Gastroesophageal sphincter (tissue), 4 donors: ENCODE measurements at places on chromosomes 5 and 9.
A peak's percentile ranks its signal among the peaks of the same experiment; 100 is the strongest.

DNA sequence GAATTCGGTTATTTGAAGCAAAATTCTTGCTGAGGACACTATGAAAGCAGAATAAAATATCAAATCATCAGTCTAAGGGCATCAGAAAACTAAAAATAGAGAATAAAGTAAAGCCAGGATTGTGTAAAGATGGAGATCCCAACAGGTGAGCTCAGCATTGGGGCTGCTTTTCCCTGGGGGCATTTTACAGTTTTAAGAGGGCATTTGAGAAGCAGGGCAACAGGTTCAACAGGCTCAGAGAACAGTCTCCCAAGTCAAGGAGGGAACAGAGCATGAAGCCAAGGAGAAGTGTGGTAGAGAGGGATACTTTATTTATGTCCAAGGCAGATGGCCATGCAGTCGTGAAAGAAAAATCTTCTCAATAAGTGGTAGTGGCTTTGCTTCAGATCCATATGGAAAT, 145.4 kb downstream of the SYK start:
- ATAC-seq: no peak
- no peaks in the 10 kb centered on the region for H3K27me3 ChIP-seq
- no peak overlapping the region for H3K27ac ChIP-seq
- H3K4me3 ChIP-seq: no peak overlapping the region
- H3K4me1 ChIP-seq: no peaks in the 10 kb centered on the region

- H3K27ac ChIP-seq: no peak overlapping the region
- peaks cover 4% of the 10 kb centered on the region for H3K36me3 ChIP-seq
- no peaks in the 10 kb centered on the region for H3K4me1 ChIP-seq
- H3K27me3 ChIP-seq: no peaks in the 10 kb centered on the region
- ATAC-seq: peak; percentile 39
- no peak overlapping the region for H3K4me3 ChIP-seq
Measured at GRCh38 chr5:31993165-31993961, 180.8 kb downstream of the GOLPH3 start.

DNA sequence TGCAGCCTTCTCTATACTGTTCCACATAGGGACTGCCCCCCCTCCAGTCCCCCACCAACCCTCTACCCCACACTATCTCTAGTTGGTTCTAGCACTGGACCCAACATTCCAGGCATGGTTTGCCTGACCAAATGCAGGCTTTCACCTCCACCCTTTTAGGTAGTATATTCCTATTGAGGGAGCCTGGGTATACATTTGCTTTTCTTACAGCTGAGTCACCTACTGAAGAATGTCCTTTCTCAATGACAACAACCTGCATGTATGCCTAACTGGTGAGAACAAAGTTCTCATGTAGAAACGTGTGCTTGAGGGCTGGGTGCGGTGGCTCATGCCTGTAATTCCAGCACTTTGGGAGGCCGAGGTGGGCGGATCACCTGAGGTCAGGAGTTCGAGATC, 8.2 kb downstream of the TNIP1 start:
- H3K27me3 ChIP-seq: no peaks in the 10 kb centered on the region
- no peak overlapping the region for H3K27ac ChIP-seq
- ATAC-seq: no peak
- H3K4me3 ChIP-seq: no peak overlapping the region
- peaks cover 42% of the 10 kb centered on the region for H3K4me1 ChIP-seq

DNA sequence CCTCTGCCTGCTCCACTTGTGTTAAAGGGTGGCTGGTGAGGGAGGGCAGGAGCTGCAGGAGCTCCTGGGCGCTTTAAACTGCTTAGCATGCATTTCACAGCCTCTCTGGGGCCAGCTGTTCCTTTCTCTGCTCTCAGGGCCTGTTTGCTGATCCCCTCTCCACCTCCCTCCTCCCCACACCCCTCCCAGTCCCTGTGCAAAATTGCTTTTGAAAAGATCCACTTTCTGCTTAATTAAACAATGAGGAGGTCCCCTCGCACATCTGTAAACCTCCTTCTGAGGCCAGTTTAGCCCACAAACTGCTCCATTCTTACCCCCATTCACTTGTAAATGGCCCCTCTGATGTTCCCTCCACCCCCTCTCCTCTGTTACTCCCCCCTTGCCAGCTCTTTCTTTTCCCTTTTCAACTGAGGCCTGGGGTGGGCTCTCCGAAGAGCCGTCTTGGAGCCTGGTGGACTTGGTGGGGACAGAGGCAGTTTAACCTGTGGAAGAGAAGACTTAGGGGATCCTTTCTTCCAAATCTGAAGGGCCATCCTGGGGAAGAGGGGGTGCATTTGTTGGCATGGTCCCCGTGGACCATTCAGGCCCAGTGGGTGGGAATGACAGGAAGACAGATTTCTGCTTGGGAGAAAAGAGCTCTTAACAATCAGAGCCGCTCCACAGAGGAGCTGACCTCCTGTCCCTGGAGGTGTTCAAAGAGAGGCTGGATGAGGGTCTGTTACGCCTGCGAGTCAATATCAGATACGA, 12.0 kb downstream of the URM1 start:
- H3K4me1 ChIP-seq: no peaks in the 10 kb centered on the region
- no peaks in the 10 kb centered on the region for H3K27me3 ChIP-seq
- H3K4me3 ChIP-seq: no peak overlapping the region
- no peak for ATAC-seq
- H3K27ac ChIP-seq: no peak overlapping the region
- H3K36me3 ChIP-seq: no peaks in the 10 kb centered on the region

GRCh38 chr5:110371011-110371724, 355.3 kb downstream of the TMEM232 start:
- ATAC-seq: no peak
- H3K4me1 ChIP-seq: no peaks in the 10 kb centered on the region
- H3K27ac ChIP-seq: no peak overlapping the region
- H3K4me3 ChIP-seq: no peak overlapping the region
- H3K36me3 ChIP-seq: no peaks in the 10 kb centered on the region

- ATAC-seq: no peak
- no peaks in the 10 kb centered on the region for H3K36me3 ChIP-seq
- H3K4me3 ChIP-seq: no peak overlapping the region
- no peaks in the 10 kb centered on the region for H3K4me1 ChIP-seq
Measured at GRCh38 chr9:33684831-33685230, 110.5 kb upstream of the PRSS3 start.

GRCh38 chr5:178496214-178496613, 94.0 kb downstream of the COL23A1 start:
- H3K36me3 ChIP-seq: no peaks in the 10 kb centered on the region
- H3K4me1 ChIP-seq: no peaks in the 10 kb centered on the region
- H3K27ac ChIP-seq: no peak overlapping the region
- H3K27me3 ChIP-seq: no peaks in the 10 kb centered on the region

DNA sequence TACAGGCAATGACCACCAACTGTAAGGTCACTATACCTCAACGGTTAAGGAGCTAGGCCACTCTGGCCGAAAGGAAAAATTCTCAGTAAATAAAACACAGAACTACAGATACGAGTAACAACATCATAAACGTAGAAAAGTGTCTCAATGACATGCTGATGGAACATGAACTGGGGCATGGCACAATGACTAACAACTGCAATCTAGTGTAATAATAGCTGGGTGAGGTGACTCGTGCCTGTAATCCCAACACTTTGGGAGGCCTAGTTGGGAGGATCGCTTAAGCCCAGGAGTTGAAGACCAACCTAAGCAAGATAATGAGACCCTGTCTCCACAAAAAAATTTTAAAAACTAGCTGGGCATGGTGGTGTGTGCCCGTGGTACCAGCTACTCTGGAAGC, 9.8 kb upstream of the RAPGEF6 start:
- ATAC-seq: no peak
- H3K27ac ChIP-seq: no peak overlapping the region
- no peak overlapping the region for H3K4me3 ChIP-seq
- no peaks in the 10 kb centered on the region for H3K27me3 ChIP-seq

- no peaks in the 10 kb centered on the region for H3K27me3 ChIP-seq
- H3K4me1 ChIP-seq: no peaks in the 10 kb centered on the region
- no peaks in the 10 kb centered on the region for H3K36me3 ChIP-seq
- ATAC-seq: no peak
Measured at GRCh38 chr5:124912638-124913328, 166.3 kb upstream of the ZNF608 start.

DNA sequence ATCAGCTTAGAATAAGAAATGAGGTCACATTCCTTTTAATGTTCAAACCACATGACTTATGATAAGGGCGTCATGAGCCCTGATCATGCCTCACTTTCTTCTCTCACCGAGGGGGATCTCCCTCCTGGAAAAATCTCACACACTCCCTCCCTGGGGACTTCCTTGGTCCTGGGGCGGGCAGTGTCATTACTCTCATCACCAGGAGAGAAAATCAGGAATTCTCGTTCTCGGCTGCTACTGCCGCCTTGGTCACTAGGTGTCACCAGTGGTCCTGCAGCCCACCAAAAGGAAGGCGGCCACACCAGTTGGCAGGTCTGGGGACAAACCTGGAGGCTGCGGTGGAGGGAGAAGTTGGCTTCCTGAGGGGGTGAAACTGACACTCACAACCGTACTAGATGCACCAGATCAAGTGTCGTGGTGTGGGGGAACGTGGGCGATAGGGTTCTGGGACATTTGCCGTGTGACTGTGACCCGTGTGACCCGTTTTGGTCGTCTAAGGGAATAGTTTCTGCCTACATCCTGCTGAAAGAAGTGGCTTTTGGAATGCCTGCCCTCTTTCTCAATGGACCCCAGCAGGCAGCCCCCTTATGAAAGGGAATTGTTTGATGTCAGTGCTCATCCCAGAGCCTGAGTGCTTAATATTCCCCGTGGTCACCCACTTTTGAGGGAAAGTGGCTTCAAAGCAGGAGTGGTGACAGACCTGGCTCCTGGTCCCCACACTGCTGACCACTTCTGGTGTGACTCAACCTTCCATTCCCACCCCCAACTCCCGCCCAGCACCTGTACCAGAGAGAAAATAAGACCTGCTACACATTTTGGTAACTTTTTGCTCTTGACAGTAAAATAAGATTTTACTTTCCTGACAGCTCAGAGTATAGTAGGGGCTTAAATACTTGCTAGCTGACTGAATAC, 63.2 kb downstream of the ACER2 start:
- peaks cover 3% of the 10 kb centered on the region for H3K27me3 ChIP-seq
- H3K27ac ChIP-seq: no peak overlapping the region
- peaks cover 3% of the 10 kb centered on the region for H3K4me1 ChIP-seq
- H3K36me3 ChIP-seq: no peaks in the 10 kb centered on the region
- ATAC-seq: peak; percentile 63

DNA sequence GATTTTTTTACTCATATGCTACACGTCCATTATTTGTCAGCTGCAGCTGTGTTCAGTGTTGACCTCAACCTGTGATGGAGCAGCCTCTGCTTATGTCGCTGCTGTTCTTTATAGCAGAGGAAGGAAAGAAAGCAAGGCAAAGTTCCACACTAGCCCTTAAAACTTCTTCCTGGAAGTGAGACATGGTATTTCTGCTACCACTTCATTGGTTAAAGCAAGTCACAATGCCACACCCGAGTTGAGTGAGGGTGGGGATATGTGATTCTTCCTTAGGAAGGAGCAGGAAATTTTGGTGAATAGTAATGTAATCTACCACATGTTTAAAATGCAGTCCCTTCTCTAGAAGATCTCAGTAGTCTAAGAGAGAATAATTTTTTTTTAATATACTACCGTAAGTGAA, 224.8 kb upstream of the DMRT1 start:
- H3K27ac ChIP-seq: no peak overlapping the region
- H3K4me3 ChIP-seq: no peak overlapping the region
- ATAC-seq: no peak
- H3K27me3 ChIP-seq: no peaks in the 10 kb centered on the region
- H3K4me1 ChIP-seq: peaks cover 10% of the 10 kb centered on the region

DNA sequence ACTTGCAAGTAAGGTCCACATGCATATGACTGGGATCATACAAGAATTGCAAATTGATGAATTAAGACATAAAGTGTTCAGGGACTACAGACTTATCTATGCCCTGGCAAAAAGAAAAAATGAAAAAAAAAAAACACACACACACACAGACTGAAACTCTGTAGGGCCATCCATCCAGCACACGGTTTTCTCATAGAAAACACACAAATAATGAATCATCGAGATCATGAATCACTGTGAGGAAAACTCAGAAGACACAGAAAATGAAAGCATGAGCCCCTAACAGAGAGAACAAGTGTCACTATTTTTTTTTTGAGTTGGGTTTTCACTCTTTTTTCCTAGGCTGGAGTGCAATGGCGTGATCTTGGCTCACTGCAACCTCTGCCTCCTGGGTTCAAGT, 185.2 kb downstream of the IRX2 start:
- H3K36me3 ChIP-seq: no peaks in the 10 kb centered on the region
- ATAC-seq: no peak
- peaks cover 30% of the 10 kb centered on the region for H3K27me3 ChIP-seq
- no peak overlapping the region for H3K4me3 ChIP-seq
- H3K27ac ChIP-seq: no peak overlapping the region

DNA sequence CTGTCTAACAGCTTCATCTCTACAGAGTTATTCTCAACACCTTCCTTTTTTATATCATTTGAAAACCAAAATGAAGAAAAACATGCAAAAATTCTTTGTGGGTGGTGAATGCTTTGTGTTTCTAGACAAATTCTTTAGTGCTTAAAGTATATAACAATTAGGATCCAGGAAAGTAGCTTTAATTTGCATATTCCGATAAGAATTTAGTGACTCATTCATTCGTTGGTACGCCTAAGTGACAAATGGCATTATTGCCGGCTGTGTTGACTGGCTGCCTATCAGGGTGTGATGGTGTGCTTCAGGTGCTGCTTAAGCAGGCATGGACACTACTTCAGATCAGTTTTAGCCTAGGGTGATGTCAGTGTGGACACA, 35.2 kb downstream of the LMNB1 start:
- H3K36me3 ChIP-seq: no peaks in the 10 kb centered on the region
- H3K4me1 ChIP-seq: no peaks in the 10 kb centered on the region
- no peak overlapping the region for H3K4me3 ChIP-seq
- no peak for ATAC-seq
- no peak overlapping the region for H3K27ac ChIP-seq

DNA sequence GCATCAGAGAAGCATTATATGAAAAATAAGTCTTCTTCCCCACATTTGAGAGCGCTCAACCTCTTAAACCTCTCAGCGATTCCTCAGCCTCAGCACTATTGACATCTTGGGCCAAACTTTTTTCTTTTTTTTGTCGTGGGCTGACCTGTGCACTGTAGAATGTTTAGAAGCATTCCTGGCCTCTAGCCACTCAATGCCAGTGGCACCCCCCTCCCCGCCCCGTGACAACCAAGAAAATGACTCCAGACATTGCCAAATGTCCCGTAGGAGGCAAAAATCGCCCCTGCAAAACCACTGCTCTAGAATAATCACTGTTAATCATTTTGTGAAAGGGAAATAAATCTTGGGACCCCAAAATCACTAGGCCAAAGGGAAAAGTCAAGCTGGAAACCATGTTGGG, 129.1 kb upstream of the BOD1 start:
- ATAC-seq: no peak
- no peaks in the 10 kb centered on the region for H3K36me3 ChIP-seq
- H3K27ac ChIP-seq: no peak overlapping the region
- H3K27me3 ChIP-seq: no peaks in the 10 kb centered on the region
- H3K4me1 ChIP-seq: no peaks in the 10 kb centered on the region
- H3K4me3 ChIP-seq: no peak overlapping the region

- H3K27ac ChIP-seq: no peak overlapping the region
- no peaks in the 10 kb centered on the region for H3K4me1 ChIP-seq
- H3K4me3 ChIP-seq: no peak overlapping the region
- no peaks in the 10 kb centered on the region for H3K27me3 ChIP-seq
Measured at GRCh38 chr9:103902263-103902662, 191.8 kb upstream of the SMC2 start.

GRCh38 chr5:94263068-94263467, 355.3 kb downstream of the KIAA0825 start:
- H3K36me3 ChIP-seq: no peaks in the 10 kb centered on the region
- H3K4me1 ChIP-seq: no peaks in the 10 kb centered on the region
- H3K4me3 ChIP-seq: no peak overlapping the region

GRCh38 chr5:41154491-41154890, 58.8 kb downstream of the C6 start:
- no peaks in the 10 kb centered on the region for H3K27me3 ChIP-seq
- H3K4me1 ChIP-seq: no peaks in the 10 kb centered on the region
- H3K36me3 ChIP-seq: no peaks in the 10 kb centered on the region
- ATAC-seq: no peak
